ENCODE measurements at places on chromosomes 7 and 10.

- DNase-seq: no peak
Measured at GRCh38 chr10:99143011-99143410, 92.6 kb downstream of the HPSE2 start.

GRCh38 chr7:45217358-45217757, 59.8 kb downstream of the RAMP3 start:
- DNase-seq: no peak

DNA sequence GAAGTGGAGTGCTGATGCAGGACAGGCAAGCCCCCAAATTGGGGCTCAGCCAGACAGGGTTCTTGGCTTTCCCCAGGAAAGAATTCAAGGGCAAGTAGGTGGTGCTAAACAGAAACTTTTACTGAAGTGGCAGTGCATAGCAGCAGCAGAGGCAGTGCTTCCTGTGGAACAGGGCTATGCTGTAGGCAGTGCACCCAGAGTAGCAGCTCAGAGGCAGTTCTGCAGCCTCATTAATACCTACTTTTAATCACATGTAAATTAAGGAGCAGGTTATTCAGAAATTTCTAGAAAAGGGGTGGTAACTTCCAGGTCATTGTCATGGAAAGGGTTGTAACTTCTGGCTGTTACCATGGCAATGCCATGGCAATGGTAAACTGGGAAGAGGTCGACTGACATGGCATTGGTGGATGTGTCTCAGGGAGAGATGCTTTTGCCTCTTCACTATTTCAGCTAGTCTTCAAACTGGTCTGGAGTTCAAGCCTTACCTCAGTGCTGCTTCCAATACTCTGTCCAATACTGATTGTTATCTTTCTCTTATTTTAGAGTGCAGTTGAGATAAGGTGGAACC, 29.2 kb downstream of the PRSS58 start:
- no peak for DNase-seq

DNA sequence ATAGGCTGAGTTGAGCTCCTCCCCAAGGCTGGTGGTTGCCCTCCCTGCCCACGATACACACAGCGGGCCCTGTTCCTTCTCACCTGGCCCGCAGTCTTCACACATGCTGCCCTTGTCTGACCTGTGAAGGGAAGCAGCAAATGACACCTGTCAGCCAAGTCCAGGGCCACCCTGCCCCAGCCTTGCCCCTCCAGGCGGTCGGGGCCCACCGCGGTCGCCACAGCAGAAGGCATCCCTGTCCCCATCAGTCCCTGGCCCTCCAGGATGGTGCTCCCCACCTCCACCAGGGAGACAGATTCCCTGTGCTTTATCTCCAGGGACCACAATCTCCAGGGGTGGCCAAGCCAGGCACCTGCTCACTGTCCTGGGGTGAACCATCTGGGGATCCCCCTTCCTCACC, 81.2 kb upstream of the TMEM248 start:
- no peak for DNase-seq

- DNase-seq: no peak
Measured at GRCh38 chr7:151759591-151760042, 117.3 kb downstream of the PRKAG2 start.

DNA sequence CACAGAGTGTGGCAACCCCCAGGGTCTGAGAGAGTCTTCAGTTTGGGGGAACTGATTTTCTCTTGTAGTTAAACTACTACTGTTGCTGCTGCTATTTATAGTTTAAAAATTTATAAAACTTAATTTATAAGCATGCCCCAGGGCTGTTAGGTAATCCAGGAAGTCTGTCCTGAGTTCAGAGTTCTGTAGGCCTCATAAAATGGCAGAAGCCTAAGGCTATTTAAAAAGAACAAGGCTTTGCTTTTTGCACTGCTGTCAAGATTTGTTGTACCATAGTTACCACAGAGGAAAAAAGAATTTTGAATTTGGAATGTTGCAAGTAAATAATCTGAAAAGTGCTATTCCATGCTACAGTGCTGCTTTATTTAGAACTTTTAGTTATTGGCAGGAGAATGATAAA, 66.1 kb downstream of the AGK start:
- DNase-seq: no peak

DNA sequence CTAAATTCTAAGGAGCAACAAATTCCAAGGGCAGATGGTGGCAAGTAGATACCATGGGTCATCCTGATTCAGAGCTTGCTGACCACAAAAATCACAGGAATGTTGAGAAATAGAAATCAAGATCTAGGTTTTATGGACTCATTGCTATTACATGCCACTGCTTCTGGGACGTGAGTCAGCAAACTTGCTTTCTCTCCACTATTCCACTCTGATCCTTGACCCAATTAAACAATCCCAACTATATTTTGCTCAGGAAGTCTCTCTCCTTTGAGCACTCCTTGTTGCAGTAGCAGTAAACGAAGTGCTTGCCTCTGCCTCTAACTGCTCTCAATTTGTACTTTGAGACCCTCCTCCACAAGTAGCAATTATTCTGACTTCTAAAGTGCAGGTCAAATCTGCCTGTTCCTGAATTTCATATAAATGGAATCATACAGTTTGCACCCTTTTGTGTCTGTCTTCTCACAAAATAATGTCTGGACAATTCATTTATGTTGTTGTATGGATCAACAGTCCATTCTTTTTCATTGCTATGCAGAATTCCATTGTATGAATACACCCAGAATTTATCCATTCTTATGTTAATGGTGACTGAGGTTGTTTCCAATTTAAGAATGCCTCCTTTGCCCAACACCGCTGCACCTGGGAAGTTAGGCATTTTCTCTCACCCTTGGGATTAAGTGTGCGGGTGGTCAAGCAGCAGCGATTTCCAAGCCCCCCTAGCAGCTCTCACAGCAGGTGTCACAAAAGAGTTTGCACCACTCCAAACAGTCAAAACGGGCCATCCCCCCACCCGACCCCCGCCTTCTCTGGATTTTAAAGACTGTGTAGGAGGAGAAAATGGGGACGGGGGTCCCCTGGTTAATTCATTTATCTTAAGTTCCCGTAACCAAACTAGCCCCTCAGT, 35.9 kb downstream of the ACSM6 start:
- DNase-seq: peak; percentile 97

DNA sequence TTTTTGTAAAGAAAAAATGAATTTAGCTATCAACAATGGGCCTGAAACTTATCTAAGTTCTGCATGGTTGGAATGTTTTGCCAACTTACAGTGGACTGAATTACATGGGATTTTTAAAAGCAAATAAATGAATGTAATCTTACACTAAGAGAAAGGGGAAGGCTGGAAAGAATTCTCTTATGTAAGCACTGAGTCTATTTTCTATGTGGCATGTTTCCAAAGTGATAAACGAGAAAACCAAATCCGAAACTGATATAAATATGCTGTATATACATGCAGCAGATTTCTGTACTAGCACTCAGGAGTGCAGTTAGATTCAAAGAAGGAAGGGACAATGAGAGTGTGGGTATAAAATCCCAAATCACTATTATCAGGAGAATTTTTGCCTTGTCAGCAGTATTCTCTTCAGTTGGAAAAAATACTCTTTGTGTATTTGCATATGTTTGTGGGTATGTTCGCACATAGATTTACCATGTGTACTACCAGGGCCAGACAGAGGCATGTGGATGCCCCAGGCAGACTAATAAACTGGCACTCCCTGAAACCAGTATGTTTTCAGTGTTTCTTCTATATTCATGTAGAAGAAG, 334.3 kb upstream of the SEMA3D start:
- no peak for DNase-seq

DNA sequence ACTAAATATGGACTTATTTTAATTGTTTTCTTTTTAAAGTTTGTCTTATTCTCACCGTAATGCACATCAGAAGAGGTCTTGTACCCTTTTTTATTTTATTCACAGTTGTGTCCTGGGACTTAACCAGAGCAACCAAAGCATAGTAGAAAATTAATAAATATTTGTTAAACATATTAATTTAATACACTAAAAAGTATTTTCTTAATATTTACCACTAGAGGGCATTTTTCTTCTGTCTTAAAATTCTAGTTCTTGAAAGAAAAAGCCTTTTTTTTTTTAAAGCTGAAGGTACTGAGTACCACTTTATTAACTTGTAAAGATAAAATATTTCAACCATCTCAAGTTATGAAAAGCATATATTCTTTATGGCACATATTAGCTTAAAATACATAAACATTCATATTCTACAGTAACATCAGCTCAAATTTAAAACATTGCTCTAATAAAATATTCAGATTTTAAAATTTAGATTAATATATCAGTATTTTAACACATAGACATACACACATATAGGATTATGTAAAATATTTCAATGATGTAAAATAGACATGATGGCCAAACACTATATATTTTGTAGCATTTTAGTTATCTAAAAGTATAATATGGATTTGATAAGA, 260.4 kb downstream of the SEMA3A start:
- DNase-seq: no peak

- peak; percentile 26 for DNase-seq
Measured at GRCh38 chr10:115657161-115657860, 564.1 kb downstream of the ATRNL1 start.

DNA sequence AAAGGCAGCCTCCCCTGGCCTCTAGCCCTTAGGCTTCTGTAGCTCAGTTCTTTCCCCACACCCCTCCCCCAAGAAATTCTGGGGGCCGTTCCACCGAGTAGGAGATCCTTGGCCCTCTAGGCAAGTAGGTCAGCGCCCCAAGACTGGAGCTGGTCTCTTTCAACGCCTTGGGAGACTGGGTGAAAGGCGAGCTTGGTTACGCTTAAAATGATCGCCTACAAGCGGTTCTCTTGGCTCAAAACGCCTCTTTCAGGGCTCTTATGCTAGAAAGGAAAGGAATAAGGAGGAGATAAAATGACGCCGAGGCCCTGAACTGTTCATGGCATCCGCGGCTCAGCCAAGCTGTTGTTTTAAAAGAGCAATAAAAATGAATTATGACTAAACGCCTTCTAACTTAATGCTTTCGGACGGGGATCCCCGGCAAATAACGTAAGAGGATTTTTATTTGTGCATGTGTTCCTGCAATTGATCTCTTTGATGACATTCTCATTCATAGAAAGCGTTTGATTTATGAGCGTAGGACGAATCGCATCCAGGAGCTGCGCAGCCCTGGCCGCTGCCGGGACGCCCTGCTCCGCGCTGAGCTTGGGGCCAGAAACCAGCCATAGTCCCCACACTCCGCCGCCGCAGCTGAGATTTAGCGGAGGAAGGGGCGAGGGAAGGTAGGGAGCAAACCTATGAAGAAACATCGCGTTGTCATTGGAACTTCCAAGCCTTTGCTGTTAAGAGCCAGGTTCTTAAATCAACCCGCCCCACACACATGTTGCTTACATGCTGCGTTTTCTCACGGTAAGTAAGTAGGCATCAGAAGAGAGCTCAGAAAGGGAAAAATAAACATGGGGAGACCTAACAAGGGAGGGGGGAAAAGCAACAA, 3.0 kb upstream of the HOXA1 start:
- DNase-seq: no peak

DNA sequence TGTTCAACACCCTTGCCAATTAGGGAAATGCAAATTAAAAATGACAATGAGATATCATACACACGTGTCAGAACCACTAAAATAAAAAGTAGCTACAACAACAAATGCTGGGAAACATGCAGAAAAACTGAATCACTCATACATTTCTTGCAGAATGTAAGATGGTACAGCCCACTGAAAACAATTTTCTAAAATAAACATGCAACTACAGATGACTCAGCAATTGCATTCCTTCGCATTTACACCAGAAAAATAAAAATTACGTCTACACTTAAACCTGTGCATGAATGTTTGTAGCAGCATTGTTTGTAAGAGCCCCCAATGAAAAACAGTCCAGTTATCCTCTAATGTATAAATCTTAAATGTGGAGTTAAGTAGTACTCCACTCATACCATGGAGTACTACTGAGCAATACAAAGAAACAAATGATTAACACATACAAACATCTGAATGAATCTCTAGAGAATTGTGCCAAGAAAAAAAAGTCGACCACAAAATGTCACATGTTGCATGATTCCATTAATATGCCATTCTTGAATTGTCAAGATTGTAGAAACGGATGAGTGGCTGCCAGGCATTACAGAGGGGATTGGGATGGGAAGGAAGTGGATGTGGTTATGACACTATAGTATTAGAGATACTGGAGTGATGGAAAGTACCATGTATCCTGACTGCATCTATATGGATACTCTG, 134.6 kb upstream of the NPSR1 start:
- DNase-seq: peak; percentile 88

DNA sequence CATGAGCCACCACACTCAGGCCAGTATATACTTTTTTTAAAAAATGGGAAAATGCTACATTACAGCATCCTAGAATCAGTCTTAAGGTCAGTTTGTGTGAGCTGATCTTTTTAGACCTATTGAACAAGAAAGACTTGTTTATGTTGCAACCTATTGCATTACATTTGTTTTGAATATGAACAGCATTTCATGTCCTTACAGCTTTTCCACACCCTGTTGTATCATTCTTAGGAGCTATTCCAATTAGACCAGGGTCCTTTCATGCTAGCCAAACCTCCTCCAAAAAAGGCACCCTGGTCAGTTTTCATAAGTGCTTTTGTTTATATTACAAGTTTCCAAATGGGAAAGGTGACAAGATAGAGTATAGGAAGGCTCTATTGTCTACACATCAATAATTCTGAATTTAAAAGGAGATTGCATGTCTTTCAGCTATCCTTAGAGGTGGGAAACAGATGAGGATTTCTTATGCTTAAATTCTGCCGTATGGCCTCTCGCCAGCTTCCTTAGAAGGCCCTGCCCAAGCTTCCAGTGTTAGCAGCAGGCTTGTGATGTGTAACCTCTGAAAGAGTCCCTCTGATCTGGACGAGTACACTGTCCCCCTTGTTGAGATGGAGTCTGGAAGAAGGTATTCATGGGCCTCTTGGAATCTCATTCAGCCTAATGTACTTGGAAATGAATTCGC, 171.9 kb downstream of the OTUD1 start:
- no peak for DNase-seq
